ENCODE measurements at places on chromosomes 2 and 18. TPM values are rescaled to one million over a fixed set of nuclear protein-coding genes. Genes with fewer than 3 reads are reported as not detected.

PDE1A gene
- 0.46 TPM for total RNA-seq

ZNF24 gene
- total RNA-seq: 44.8 TPM

SDC1 gene
- 1.1 TPM for total RNA-seq

POTEJ gene
- total RNA-seq: not detected

RIT2 gene
- total RNA-seq: not detected

VWA3B gene
- not detected for total RNA-seq

COLEC12 gene
- total RNA-seq: 27.1 TPM

DNPEP gene
- total RNA-seq: 60.8 TPM

ONECUT2 gene
- total RNA-seq: under 0.01 TPM

DRC1 gene
- total RNA-seq: not detected

PPP1R1C gene
- not detected for total RNA-seq

SCYGR4 gene
- not detected for total RNA-seq

CDH19 gene
- total RNA-seq: not detected

ZNF532 gene
- 40.6 TPM for total RNA-seq

C2orf78 gene
- total RNA-seq: not detected

SCYGR8 gene
- total RNA-seq: not detected

SLC19A3 gene
- total RNA-seq: 0.15 TPM

RBKS gene
- total RNA-seq: 0.97 TPM

NEDD4L gene
- 8.5 TPM for total RNA-seq

FLACC1 gene
- under 0.01 TPM for total RNA-seq

CD302 gene
- 5.5 TPM for total RNA-seq

PTH2R gene
- under 0.01 TPM for total RNA-seq

CHST10 gene
- 14.3 TPM for total RNA-seq

Measured in epithelial cell of umbilical artery (primary cell).